Esophagus squamous epithelium (tissue), 5 donors: ENCODE measurements at places on chromosomes 3 and 15.

GRCh38 chr3:81871358-81872155, 110.1 kb upstream of the GBE1 start:
- DNase-seq: no peak

- no peak for DNase-seq
Observed at GRCh38 chr15:53354874-53355273, 404.6 kb downstream of the WDR72 start.

DNA sequence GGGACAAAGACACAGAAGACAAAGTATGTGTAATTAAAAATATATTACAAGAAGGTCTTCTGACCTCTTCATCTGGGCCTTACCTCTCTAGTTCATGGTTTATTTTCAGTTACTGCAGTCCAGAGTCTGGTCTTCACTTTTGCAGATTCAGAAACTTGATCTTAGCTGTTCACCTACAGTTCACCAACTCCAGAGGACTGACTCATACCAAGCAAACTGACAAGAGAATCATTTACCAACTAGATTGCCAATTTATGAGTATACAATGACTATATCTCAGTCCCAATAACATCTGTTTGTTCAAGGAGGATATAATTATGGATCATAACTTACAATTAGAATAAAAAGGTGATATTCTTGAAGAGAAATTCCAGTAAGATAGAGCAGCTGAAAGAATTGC, 9.0 kb downstream of the P2RY1 start:
- DNase-seq: no peak

DNA sequence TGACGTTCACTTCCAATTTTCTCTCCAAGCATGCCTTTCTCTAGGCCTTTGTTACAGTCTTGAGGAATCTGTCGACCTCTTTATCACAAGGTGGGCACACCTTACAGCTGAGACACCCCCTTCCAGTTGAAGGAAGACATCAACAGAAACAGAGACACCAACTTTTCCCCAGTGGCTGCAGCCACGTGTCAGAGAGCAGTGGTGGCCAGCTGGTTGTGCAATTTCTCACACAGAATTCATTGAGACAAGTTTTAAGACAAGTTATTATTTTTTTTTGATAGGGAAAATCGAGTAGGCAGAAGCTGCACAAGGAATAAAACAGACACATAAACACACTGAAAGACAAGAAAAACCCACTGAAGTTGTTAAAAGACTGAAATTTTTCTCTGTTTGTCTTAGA, 436.7 kb upstream of the MDFIC2 start:
- DNase-seq: no peak

GRCh38 chr3:168213920-168214319, 118.2 kb upstream of the GOLIM4 start:
- no peak for DNase-seq

DNA sequence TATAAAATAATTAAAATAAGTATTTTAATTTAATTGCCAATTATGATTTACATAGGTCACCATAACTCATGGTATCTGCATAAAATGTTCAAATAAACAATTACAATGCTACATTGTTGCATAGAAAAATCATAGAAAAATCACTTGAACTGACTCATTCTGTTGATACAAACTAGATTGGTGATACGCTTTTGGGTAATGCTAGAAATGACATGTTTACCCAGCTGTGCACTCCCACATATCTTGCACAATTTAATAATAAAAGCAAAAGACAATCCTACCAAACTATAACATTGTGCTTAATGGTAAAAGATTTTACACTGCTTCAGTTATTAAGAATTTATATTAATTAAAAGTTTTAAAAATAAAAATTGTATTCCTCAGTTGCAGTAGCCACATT, 45.8 kb upstream of the FBXL22 start:
- DNase-seq: no peak

DNA sequence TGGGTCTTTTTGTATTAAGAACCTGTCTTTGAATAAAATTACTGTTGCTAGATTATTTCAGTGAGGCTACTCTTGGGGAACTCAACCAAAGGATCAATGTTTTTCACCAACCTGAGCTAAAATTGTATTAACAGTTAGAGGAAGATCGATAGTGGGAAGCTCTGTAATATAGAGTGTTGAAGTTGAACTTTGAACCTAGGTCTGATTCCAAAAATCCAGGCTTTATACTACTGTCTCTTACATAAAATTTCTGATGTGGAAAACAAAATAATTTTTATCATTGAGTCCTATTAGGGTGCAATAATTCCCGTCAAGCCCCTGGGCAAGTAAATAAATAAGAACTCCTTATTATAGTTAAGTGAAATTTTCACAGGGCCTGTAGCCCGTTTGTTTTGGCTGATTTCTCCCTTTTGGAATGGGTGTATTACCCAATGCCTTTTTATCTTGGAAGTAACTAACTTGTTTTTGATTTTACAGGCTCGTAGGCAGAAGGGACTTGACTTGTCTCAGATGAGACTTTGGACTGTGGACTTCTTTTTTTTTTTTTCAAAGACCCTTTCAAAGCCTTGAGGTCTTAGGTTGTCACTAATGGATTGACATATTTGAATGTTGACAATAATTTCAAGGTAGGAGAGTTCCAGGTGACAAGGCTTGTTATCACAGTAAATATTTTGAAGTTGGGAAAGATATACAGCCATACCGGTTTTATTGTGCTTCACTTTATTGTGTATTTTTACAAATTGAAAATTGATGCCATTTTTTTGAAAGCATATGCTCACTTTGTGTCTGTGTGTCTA, 276.1 kb downstream of the NFKBIZ start:
- no peak for DNase-seq

DNA sequence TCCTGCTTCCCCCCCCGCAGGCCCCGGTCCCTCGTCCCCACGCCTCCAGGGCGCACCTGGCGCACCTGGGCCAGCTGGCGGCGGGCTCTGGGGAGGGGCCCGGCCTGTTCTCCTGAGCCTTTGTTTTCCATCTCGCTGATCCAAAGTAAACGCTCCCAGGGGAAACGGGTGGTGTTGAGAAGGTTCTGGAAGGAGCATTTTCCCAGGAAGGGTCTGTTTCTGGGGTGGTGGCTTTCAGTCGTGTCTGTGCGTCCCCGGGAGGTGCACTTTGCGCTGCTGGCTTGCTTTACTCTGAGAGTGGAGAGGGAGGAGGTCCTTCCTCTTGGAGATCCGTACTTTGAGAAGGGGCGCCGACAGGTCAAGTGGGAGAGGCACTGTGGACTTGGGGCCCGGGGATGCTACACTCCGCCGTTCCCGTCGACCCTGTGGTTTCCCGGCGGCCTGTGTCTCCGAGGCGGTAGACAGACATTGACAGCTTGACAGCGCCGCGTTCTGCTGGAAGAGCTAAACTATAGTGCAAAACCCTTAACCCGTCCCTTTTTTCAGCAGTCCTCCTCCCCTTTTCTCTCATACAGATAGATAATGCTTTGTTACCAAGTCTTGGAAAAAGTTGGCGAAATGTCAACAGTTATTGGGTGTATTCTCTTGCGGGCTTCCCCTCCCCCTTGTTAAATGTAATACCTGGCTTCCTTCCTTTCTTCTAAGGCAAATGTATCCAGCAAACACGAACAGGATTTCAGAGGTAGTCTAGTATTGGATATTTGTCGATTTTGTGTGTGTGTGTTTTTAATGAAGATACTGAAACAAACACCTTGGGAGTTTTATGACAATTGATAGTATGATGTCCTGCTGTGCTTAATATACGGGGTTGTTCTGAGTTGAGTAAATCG, 6.5 kb downstream of the TPM1 start:
- no peak for DNase-seq

DNA sequence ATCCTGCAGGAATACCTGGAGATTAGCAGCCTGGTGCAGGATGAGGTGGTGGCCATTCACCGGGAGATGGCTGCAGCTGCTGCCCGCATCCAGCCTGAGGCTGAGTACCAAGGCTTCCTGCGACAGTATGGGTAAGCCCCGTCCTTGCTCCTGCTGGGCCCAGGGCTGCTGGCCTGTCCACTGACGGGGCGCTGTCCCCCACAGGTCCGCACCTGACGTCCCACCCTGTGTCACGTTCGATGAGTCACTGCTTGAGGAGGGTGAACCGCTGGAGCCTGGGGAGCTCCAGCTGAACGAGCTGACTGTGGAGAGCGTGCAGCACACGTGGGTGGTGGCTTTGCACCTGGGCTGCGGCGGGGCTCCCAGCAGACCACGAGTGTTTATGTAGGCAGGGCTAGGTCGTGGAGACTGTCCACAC, 5.0 kb downstream of the FES start:
- DNase-seq: no peak

DNA sequence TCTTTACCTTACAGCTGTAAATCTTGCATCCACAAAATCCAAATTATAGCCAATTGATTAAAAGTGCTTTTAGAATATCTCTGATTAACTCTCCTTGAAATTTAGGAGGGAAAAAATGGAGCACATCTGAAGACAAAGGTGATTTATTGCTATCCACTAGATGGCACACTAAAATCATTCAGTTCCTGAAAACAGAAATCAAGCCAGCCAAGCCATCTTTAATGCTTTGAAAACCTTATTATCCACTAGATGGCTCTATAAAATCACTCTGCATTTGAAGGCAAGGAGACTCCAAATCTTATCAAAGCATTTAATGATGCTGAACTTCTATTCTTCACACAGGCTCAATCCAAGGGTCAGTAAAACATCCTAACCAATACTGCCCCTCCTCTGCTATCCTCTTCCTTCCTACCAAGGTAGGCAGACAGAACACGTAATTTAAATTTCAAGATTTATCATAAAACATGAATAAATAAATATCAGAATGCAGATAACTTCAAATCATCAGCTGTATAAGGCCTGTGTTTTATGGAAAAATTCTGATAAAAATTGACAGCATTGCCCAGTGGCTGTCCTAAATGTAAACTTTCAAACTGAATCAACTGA, 48.4 kb downstream of the GOLIM4 start:
- DNase-seq: no peak

DNA sequence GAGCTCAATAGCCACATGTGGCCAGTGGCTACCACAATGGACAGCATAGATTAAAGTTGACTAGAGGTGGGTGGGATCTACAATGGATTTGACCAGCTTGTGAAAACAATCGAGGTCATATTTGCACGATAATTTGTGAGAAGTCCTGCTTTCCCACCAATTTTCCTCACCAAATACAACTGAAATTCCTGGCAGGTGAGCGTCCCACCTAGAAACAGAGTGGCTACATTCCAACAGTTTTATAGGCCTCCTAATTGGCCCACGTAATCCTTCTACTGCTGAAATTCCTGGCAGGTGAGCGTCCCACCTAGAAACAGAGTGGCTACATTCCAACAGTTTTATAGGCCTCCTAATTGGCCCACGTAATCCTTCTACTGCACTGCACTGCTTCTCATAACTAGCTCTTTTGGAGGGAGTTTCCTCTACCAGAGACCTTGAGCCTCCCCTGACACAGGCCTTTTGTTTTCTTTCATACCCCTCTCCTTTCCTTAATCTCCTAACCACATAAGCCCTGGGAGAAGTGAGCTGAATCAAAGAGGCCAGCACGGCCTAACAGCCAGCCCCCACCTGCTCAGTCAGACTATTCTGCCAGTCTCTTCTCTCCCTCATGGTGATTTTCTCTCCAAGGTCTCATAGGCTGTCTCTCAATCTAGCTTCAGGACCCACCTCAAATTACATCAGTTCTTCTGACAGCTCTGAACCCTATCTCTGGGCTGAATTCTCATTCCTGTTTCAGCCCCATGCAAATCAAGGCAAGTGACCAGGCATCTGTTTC, 80.2 kb downstream of the BFSP2 start:
- DNase-seq: no peak

DNA sequence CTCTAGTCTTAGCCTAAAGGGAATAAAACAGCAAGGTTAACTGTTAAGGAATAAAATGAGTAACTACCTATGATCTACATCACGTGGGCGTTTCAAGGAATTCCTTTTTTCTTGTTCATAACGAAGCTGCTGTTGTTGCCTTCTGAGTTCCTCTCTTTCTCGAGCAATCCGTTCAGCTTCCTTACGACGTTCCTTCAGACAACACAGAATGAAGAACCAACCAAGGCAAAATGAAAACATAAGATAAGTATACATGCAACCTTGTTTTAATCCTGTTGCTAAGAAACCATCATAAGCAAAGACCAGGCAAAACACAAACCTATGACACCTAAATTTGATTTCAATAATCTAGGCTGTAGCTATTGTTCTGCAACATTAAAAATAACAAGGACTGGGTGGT, 44.1 kb downstream of the SLTM start:
- no peak for DNase-seq

DNA sequence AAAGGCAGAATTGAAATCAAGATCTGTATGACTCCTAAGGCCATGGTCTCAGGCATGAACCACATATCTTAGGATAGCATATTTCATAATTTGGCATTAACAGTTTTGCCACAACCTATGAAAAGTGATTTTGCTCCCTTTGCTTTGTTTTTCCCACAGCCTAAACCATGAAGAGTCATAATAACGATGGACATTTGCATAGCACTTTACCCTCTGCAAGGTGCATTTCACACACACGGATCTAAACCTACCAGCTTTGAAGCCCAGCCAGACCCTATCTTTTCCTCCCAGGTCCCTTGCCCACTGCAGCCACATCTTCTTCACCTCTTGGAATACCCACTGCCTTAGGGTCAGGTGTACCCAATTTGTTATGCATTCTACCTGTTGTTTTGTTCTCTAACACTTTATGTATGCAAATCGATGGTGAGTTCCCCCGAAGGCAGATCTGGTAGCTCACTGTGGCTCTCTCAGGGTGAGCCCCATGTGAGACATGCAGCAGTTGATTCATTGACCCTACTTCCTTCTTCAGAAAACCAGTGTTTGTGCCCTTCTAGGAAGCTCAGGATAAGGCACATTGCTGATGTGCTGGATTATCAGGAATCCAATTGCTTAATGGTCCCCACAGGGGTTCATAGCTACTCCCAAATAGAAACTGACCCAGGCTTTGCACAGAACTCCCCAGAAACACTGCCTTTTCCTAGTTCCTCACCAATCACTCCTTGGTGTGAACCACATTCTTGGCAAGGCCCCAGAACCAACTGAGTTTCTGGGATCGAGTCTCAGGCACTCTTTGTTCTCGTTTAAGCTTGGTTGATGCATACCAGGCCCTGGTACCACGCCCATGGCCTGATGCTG, 8.7 kb downstream of the ARHGAP31 start:
- no peak for DNase-seq

- DNase-seq: no peak
Observed at GRCh38 chr15:66102563-66103292, 150.8 kb downstream of the MEGF11 start.

- DNase-seq: no peak
Observed at GRCh38 chr3:114320246-114320645, 26.4 kb downstream of the TIGIT start.

GRCh38 chr15:79089331-79089889, 1.2 kb downstream of the RASGRF1 start:
- no peak for DNase-seq

- no peak for DNase-seq
Observed at GRCh38 chr15:27679731-27680471, 419.2 kb downstream of the OCA2 start.

DNA sequence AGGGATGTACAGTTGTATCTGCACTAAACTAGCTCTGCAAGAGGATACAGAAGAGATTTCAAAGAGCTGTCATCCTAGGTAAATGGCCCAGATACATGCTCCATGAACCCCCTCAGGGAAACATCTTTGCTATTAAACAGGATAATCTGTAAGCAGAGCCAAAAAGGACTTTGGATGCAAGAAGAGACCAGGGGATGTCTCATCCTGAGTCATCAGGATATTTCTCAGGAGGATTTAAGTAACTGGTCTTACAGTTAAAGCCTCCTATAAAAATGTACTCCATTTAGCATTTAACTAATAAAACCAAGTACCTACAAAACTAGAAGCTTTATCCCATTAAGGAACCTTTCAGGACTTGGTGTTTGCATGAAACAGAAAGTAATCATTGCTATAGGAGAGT, 48.2 kb upstream of the PHLDB2 start:
- no peak for DNase-seq
